ENCODE measurements at places on chromosomes 1 and 21.

GRCh38 chr21:45530423-45531113, 11.7 kb downstream of the SLC19A1 start:
- DNase-seq, result no peak

DNA sequence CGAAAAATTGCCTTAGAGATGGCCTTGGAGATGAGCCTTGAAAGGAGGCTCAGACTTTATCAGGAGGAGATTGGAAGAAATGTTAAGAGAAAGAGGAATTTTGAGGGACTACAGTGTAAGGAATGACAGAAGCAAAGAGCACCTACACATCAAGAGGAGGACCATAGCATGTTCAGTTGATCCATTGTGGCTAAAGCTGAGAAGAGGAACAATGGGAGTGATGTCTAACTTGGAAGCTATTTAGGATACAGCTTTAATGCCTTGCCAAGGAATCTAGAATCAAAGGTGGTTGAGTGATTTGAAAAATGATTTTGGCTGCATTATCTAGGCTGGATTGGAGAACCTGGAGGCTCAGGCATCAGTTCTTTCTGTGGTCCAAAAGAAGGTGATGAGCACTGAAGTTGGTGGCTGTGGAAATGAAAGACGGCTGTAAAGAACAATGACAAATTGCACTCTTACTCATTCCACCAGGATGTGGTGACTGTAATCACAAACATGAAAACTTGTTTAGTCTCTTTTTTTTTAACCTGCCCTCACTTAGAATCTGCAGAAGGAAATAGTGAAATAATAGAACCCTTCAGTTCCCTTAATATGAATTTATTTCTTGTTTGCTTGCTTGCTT, 11.3 kb downstream of the FAM20B start:
- DNase-seq, result peak; percentile 78

DNA sequence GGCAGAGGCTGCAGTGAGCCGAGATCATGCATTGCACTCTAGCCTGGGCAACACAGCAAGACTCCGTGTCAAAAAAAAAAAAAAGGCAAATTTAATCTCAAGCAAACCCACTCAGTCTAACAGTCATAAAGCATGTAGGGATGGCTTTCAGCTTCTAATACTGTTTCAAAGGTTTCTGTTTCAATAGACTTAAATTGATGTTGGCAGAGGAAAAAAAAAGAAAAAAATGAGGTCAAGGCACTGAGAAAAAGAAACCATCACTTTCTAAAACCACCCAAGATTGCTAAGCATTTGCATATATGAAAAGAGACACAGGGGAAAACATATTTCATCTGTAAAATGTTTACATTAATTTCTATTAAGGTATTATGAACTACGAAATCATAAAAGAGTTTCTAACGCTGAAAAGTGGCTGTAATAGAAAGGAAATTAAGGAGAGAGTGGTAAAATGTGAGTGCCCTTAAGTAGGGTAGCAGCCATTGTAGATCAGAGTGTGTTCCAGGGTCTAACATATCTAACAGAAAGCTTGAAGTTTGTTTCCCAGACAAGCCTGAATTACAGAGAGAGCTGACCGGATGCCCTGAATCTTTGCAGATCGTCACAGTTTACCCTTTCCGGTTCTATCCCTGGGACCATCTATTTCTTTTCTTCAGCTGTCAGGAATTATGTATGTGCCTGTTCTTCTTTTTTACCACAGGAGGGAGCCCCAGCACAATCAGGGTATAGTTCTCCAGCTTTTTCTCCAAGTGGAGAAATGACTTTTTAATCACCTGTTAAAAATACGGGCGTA, 70.0 kb downstream of the PLD5 start:
- DNase-seq, result peak; percentile 5

GRCh38 chr1:36871146-36871971, 163.0 kb downstream of the GRIK3 start:
- DNase-seq, result no peak

DNA sequence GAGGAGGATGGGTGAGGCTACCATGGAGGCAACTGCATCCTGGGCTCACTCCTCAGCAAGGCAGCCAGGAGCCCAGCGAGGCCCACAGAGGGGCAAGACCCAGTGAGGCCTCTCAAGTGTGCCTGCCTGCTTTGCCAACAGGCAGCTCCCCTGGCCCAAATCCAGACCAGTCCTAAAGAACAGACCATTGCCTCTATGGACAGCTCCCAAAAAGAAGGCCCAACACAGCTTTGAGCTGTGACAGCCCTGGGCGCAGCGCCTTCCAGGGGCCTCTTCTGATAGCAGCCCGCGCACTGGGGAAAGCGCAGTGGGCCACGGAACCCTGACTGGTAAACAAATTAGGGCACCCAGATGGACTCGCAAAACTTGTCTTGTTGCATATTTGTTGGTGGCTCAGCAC, 25.5 kb downstream of the C1orf198 start:
- DNase-seq, result no peak

- DNase-seq, result no peak
Observed at GRCh38 chr1:162631546-162632191, 595 bp upstream of the DDR2 start.

- no peak for DNase-seq
Observed at GRCh38 chr1:151585622-151586021, 26.2 kb upstream of the SNX27 start.

DNA sequence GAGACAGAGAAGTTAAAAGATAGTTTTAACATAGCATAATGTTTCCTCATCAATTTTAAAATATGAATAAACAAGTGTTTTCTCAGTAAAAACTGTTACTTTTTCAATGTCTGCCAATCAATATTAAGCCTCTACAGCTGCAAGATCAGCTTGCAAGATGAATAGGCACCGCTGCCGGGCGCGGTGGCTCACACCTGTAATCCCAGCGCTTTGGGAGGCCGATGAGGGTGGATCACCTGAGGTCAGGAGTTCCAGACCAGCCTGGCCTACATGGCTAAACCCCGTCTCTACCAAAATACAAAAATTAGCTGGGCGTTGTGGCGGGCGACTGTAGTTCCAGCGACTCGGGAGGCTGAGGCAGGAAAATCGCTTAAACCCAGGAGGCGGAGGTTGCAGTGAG, 54.8 kb upstream of the SH3GLB1 start:
- DNase-seq, result no peak

DNA sequence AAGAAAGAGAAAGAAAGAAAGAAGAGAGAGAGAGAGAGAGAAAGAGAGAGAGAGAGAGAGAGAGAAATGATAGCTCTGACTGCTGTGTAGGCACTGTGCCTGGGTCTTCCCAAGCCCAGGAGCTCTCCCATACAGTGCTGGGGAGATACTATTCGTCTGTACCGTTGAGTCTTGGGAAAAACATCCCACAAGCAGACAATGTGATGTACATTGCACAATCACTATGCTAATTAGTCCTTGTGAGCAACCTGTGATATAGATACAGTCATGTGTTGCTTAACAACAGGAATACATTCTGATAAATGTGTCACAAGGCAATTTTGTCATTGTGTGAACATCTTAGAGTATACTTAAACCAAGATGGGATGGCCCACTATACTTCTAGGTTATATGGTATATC, 381.0 kb downstream of the HHAT start:
- no peak for DNase-seq

GRCh38 chr1:208019257-208019656, 108.3 kb upstream of the CD34 start:
- no peak for DNase-seq

DNA sequence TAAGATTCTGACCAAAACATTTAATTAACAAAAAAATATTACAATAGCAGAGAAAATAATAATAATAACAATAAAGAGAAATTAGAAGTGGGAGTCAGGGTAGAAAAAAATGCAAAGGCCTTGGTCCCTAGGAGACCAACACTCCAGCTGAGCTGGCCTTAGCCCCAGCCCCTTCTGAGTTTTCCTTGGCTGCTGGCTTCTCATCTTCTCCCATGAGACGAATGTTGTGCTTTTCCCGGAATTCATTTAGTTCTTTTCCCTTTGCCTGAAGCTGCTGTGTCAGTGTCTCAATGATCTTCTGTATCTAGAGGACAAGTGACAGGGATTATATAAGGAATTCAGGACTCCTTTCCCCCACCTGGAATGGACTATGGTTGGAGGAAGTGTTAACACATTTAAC, 2.4 kb downstream of the KLHDC9 start:
- no peak for DNase-seq

DNA sequence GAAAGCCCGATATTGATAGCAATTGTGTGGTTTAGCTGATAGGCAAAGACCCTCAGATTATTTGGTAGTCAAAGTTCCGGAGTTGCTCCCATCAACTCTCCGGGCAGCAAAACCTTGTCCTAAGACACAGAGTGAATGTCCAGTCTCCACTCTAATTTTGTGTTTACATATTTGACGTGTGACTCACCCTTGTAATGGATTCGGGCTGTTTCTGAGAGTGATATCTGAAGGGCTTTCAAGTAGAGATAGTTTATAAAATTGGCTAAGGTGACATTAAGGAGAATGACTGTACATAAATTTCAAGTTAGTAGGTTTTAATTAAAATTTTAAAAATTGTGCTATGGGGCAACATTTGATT, 154.2 kb downstream of the CNIH3 start:
- no peak for DNase-seq

DNA sequence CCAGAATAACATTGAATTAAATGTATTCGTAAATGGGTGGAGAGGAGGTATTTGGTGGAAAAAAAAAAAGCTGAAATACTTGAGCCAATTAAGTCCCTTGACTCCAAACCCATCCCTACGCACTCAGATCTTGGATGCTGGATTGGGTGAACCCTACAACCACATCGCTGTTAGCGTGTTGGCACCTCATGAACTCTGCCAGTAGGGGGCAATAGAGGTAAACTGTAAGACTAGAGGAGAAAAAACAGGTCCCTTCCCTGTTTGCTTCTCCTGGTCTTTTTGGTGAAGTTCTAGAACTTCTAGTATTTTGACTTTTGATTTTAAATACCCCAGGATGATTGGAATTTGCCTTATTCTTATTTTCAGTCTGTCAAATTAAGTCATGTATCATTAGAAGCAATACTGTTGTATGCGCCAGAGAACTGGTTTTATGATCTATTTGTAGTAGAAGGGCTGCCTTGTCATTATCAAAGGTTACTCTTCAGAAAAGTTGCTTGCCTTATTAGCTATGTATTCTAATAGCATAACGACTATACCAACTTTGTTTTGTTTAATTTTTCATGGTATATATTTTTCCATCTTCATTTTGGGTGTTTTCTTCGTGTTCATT, 1.9 kb upstream of the OR13G1 start:
- DNase-seq, result peak; percentile 67

GRCh38 chr1:235910357-235911299, 43.9 kb upstream of the LYST start:
- peak; percentile 80 for DNase-seq

DNA sequence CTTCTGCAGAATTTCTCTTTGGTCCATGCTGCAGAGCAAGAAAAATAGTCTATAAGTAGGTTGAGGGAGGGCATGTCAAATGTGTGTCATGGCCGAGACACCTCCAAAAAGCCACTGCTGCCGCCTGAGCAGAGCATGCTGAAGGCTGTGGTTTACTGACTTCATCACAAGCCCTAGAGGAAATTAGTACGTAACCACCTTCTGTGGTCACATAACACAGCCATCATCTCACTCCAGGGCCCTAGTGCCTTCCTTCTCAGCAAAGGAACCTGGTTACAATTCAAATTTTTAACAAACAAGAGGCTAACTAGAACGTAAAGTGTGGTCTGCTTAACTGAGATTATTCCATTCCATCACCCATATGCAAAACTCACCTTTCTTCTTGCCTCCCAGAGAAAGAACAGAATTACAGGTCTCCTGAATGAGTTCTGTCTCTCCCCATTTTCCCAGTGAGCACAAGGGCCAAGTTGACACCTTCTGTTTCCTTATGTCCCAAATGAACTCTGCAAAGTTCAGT, at the start of gene PTPN22:
PTPN22 (minus strand) TSS at position 116 of the 517 bp plus-strand sequence.
- peak; percentile 93 for DNase-seq

DNA sequence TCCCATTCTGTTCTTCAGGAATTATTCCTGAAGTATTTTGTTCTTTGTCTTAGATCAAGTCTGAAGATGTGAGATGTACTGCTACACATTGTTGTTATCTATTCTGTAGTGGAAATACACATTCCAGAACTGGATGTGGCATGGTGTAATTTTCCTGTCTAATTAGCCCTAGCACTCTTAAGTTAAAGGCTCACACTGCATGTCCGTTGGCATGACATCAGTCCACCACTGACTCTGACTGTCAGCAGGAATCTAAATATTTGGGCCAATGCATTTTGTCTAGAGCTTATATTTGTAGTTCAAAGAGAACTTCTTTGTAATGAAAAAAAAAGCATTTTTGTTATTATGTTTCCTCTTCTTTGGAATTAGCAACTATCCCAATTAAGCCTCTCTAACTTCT, 201.0 kb downstream of the S1PR1 start:
- no peak for DNase-seq

DNA sequence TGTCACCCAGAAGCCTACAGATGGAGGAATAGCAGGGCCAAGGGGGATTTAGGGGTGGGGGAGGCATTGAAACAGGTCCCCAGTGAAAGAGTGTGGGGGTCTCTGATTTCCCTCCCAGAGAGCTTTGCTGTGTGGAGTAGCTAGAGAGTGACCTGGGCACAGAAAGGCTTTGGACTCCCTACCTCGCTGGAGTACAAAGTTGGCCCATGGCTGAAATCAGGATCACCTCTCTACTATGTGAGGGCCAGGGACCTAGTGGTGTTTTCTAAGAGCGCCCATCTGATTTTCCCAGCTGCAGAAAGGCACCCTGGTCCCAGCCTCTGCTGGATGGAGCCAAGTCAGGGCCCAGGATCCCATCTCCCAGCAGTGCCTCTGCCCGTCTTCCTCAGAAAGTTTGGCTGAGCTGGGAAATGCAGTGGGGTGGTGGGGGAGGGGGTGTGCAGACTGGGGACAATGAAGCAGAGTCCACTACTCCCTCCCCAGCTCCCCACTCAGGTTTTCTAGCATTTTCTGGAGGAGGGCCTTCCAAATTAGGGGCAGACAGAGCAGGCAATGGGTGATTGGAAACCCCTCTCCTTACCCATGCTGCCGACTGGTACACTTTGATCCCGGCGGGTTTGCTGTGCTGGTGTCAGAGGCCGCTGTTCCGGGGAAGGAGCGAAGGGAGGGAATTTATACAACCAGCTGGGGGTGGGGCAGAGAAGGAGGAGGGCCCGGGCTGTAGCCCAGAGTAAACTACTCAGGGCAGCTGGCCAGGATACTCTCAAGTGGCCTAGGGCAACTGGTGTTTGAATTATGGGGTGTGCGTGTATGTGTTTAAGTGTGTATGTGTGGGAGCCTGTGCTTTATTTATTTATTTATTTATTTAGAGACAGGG, at the start of gene SELENBP1:
SELENBP1 (minus strand) TSS at position 648 of the 877 bp plus-strand sequence; CDS start at position 584, 64 bp downstream.
- DNase-seq, result no peak

- no peak for DNase-seq
Observed at GRCh38 chr1:145750426-145750825, 31.1 kb downstream of the CD160 start.

GRCh38 chr1:31531177-31531999, 44.9 kb upstream of the TINAGL1 start:
- DNase-seq, result no peak
